Caki2 (cell line): ENCODE measurements at places on chromosomes 11 and 22.

DNA sequence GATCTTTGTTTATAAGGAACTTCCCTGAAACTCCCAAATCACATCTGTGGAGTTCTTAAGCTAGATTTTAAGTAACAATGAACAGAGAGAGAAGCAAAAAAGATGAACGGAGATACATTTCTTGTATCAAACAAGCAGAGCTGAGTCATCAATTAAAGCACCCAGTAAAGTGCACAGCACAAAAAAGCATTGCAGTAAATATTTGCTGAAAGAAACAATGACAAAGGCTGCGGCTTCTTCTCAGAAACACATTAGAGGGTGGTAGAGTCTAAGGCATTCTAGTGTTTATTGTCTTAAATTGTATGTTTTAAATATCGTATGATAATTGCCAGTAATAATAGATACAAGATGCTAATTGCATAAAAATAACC is 941.6 kb upstream of the CHORDC1 start:
- DNase-seq: no peak

- DNase-seq: no peak
Observed at GRCh38 chr22:46569848-46570695, 32.7 kb upstream of the CELSR1 start.

DNA sequence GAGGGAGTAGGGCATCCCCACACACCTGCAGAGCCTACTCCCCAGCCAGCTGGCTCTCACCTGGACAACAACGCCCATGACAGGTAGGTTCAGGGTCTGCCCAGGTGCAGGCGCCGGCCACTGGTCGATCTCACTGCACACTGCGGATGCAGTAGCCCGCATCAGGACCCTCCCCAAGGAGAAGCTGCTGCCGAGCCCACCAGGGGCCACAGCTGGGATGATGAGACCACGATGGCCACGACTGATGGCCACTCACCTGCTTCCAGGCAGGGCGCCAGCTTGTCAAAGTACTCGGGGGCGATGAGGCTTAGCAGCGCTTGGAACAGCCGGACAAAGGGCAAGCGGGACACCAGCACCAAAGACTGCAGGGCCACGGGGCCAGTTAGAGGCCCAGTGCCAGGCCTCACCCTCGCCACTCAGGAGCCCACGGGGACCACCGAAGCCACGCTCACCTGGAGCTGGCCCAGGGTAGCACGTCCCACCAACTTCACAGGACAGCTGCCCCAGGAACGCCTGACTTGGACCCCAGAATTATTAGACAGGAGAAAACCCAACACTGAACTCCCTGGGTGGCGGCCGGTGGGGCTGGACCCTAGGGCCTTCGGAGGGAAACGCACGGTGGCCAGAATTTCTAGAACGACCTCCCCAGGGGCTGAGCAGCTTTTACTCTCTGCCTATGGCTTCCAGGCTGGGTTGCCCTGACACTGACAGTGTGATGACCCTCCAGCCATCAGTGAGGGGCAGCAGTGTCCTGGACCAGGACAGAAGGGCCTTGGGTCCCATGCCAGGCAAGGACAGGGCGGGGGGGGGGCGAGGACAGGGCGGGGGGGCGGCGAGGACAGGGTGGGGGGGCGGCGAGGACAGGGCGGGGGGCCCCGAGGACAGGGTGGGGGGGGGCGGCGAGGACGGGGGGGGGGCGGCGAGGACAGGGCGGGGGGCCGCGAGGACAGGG is 8.9 kb upstream of the PLXNB2 start:
- DNase-seq: no peak

GRCh38 chr11:42410251-42410955 is 901.4 kb upstream of the API5 start:
- no peak for DNase-seq

DNA sequence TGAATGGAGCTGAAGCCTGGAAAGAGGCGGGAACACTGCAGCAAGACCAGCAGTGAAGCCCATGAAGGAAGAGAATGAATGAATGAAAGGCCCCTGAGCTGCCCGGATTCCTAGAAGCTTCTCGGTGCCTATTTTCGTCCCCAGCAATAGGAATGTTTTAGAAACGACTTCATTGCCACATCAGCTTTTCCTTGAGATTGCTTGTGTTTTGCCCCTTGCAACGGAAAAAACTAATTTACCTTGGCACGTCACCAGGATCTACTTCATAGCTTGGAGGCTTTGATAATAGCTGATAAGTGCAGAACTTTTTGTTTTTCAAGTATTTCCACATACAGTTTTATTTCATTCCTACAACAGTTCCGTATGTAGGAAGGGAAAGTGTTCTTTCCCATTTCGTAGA is 248.9 kb upstream of the NARS2 start:
- DNase-seq: no peak

DNA sequence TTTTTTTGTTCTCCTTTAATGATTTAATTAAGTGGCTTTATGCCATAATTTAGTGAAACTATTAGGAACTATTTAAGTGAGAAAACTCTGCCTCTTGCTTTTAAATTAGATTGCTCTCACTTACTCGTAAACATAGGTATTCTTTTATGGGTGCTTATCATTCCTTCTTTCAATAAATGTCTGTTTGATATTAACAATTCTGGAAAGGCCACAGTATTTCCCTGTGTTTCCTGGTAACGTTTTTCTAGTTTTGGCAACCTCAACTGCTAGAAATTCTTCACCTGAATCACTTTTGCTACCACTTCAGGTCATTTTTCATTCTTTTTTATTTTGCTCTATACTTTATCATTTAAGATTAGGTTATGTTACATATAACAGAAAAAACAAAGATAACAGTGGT is 19.9 kb upstream of the NCR3LG1 start:
- DNase-seq: no peak

DNA sequence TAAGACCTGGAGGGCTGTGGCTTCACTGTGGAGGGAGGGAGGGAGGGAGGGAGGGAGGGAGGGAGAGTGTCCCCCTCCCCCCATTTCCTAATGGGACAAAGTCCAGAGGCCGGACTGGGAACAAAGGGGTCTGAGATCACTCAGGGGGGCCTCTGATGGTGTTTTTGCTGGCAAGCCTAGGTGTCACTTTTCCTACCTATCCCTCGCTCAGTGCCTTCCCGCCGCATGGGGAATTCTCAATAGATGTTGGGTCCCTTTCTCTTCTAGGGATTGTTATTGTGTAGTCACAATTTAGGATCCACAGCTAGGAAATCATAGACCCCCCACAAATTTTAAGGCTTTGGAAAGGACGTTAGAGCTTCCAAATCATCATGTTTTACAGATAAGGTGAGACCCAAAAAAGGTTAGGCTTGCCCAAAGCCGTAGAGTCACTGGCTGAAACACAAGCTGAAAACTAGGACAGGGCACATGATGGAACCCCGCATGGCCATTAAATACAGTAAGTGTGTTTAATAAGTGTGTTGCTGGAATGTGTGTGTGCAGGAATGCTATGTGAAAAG is 4.8 kb upstream of the FTH1 start:
- no peak for DNase-seq

DNA sequence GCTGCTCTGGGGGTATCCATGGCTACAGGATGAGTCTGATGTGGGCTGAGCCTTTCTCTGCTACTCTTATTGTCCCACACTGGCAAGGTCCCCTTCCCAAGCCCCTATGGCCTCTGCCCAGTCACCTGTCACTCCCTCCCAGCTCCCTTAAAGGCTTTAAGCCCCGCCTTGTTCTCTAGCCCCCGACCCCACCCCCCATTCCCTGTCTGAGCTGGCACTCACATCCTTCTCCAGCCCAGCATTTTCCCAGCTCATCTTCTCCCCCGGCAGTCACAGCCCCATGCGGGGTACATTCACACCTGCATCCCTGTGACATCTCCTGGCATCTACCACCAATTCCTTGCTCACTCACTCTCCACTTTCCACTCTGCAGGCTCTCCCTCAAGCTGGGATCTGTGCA is 4.3 kb downstream of the MTFP1 start:
- DNase-seq: no peak

- DNase-seq: no peak
Observed at GRCh38 chr11:114482114-114482513, 42.8 kb downstream of the REXO2 start.
